Activated T-cell treated with anti-CD3 and anti-CD28 coated beads, Interleukin-2, amount 50 U/mL, for 1 hour (primary cell): ENCODE measurements at places on chromosomes 16 and 17.
A peak's percentile ranks its signal among the peaks of the same experiment; 100 is the strongest.

DNA sequence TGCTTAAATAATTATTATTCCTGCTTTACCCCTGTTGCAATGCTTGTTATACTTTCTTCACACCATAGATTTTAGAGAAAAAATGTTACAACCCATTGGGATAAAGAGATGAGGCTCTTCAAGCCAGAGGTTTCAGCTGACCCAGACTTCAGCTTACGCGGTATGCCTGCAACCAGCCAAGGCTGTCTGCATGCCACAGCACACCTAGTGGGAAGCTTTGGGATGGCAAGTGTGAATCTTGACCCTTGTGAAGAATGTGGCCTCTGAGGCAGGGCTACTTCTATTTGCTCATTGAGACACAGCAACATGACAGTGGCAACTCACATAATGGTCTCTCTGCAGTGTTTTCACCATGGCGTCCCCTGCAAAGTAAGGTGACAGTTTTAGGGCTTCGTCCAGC is 193.9 kb upstream of the PIRT start:
- no peak for DNase-seq

DNA sequence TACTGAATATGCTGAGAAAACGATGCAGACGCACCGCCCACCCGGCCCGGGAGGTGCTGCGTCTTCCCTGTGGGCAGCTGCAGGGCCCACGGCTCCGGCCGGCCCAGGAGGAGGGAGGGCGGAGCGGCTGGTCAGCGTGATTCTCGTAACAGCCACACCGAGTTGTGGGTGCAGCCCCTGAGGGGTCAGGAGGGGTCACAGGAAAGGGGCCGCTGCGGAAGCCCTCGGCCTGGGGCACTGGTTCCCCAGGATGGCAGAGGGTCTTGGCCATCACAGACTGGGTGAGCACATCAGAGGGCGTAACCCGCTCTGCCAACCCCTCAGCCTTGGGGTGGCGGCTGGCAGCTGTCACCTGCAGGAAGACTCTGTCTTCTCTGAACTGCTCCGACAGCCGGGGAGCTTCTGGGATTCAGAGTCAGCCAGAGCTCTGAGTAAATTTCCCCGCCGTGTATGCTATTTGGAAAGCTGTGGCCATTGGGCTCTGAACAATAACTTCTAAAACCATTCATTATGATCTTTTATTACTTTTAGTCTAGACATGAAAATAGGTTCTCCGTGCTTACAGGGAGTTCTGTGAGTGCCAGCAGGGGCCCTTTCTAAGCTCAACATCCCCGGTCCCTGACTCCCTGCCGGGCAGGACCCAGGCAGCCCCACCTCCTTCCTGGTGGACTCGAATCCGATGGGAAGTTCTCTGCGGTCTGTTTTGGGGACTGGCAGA is 87.4 kb upstream of the CHMP6 start:
- no peak for DNase-seq

DNA sequence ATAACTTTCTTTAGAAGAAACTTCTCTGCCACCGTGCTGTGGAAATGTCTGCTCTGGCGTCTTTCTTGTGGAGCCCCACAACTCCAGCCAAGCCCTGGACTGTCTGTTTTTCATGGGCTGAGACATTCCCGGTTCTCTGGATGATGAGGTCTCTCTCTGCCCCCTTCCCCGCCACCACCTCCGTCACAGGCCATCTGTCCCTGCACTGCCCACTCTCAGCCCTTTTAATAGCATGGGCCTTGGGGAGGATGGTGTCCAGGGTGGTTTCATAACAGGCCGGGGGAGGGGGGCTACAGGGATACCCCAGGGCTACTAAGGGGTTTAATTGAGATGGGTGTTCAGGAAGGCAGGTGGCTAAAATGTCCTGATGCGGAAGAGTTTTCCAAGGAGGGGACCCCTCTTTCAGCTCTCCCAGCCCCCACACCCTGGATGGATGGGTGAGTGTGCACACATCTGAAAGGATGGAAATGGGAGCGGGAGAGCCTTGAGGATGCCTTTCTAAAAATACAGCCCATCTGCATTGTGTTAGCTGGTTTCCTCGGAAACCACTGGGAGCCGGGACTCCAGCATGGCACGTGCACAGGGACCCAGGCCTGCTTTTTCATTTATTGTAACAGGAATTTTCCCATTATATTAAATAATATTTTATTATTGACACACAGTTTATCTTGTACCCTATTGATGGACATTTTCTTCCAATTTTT is 14.6 kb upstream of the NDRG4 start:
- no peak for DNase-seq

GRCh38 chr17:39915559-39915958 is 2.9 kb downstream of the GSDMB start:
- no peak for DNase-seq

- DNase-seq = no peak
These were observed 115.1 kb downstream of the MRTFB start for GRCh38 chr16:14186007-14186794.

DNA sequence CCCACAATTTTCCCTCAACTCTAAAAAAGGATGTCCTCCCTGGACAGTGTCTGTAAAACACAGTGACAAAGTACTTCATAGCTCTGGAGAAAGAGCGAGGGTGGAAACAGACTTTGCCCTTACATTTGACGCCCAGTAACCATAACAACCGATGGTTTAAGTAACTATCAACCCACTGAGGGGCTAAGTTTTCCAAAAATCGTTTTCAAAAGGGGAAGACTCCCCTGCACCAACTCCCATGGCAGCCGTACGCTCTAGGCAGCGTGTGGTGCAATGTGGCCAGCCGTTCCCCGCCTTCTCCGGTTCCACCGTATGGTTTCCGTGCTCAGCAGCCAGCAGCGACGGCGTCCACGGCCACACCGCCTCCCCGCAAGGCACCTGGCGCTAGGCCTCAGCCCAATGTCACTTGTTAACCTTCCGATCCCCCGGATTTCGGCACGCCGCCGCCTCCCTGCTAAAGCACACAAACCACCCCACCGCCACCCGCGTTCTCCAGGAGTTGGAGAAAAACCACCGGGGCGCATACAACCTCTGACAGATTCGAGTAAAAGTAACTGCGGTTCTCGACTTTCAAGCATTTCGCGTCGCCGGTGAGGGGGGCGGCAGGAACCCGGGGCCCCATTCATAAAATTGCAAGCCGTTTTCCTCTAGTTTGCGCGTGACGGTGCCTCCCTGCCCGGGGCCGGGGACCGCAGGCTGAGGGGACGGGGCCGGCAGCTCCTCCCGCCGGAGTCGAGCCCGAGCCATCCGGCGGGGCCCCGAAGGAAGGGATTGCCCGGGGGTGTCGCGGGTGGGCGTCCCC is 661 bp downstream of the TEX2 start:
- DNase-seq = peak; percentile 71

GRCh38 chr17:57724729-57725125 is 20.4 kb downstream of the CCDC182 start:
- DNase-seq = no peak

DNA sequence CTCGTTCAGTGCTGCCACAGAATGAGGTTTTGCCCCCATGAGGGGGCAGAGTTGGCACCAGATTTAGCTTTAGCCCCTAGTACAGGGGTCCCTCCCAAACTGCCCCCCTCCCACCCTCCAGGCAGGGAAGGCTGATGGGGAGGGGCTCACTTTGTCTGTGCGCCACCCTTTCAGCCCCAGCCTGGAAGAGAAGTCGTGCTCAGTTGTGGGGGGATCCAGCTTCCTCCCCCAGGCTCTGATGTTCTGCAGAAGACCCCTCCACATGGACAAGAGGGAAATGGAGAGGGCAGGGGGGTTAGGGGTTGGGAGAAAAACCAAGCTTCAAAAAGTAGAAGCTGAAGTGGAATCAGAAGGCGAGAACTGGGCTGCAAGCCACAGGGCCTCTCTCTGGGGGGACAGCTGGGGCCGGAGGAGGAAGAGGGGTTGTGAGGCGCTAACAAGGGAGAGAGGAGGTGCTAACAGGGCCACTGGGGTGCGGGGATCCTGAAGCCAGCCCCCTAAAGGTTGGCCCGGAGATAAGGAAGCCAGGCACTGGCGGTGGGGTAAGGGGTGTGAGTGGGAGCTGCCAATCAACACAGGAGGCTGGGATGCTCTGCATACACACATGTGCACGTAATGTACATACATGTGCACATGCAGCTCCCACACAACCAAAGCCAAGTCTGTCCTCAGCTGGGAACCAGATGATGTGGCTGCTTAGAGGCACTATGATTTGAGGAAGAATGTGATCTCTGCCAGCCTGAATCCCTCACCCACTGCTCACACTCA is 7.0 kb upstream of the TMEM92 start:
- DNase-seq = no peak

GRCh38 chr16:58022601-58023371 is 2.8 kb upstream of the MMP15 start:
- no peak for DNase-seq

- DNase-seq = no peak
These were observed 22.8 kb downstream of the ZNF75A start for GRCh38 chr16:3328104-3328503.

- DNase-seq = no peak
These were observed 115.2 kb upstream of the NETO2 start for GRCh38 chr16:47258874-47259461.

DNA sequence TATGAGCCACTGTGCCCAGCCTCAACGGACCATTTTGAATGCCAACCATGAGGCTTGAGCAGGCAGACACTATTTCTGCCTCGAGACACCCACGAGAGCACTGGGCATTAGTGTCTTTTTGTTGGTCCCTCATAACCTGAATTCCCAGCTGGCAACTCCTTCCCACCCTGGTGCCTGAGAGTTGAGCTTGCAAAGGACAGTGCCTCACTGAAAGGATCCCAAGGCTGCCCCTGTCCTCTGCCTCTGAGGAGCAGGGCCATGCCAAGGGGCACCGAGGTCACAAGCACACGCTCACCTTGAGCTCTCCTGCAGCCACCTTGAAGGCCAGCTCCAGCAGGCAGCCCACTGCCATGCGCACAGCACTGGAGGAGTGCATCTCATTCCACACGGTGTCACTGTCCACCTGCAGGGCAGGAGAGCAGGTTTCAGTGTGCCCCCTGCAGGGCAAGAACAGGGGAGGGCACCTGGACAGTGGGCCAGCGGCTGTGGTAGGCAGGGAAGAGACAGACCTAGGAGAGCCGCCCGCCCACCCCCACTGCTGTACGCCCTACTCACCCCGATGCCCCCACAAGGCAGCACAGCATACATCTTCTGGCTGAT is 12.8 kb downstream of the G6PC3 start:
- no peak for DNase-seq

DNA sequence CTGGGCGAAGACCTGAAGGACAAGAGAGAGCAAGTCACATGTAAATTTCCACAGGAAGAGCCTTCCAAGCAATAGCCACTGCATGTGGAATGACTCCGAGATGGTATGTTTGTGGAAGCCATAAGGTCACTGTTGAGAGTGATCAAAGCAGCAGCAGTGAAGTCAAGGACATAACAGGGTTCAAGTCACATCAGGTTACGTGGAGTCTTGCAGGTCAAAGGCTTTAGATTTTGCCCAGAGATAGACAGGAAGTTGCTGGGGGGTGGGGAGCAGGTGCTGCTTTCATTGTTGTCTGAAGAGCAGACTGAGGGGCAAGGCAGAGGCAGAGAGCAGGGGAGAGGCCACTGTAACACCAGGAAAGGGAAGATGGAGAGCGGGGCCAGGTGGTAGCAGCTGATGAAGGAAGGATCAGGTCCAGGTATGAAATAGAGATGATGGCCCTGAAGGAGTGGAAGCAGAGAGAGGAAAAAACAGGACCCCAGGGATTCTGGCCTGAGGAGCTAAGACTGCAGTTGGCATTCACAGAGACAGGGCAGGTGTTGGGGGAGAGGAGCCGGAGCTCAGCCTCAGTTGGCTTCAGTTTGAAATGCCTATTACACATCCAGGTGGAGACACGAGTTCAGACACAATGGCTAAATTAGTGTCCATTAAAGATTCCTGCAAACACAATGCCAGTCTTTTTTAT is 129.3 kb upstream of the AXIN2 start:
- DNase-seq = no peak

DNA sequence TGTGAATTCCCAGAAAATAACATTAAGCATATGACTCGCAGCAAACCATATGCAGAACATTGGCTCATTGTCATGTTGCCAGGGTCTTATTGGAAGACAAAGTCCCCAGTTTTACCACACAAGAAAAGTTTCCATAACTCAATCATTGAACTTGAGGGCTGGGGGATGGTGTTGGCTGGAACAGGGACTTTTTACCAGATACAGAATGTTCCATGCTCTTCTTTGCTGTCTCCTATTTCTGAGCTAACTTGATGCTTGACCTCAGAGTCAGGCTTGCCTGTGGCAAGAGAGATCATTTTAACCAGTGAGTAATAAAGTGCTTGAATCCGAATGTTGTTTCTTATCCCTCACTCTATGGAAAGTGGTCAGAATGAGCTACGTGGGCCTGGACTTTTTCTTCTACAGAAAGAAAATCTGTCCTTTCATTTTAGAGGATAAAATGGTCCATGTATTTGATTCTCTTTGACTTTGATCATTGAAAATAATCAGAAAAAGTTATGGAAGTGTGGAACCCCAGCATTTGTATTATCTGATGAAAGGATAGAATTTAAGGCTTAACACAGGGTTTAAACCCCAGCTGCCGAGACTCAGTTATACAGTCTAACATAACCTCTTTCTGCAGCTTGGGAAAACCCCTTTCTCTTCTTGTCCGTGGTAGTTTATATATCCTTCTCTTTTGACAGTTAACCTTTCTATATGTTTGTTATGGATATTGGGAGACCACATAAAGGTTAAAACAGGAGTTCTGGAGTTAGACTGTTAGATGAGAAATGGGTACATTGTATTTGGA is 67.0 kb downstream of the TUBD1 start:
- DNase-seq = no peak

GRCh38 chr16:28974437-28975157 is at the start of gene SPNS1:
TSS of gene SPNS1 (plus strand) at chr16:28974778. CDS start at chr16:28975152, 374 bp downstream.
- DNase-seq = peak; percentile 87

GRCh38 chr16:56848955-56849689 is 15.9 kb upstream of the SLC12A3 start:
- DNase-seq = no peak

- DNase-seq = no peak
These were observed 206.2 kb upstream of the IRX5 start for GRCh38 chr16:54724346-54724925.

- no peak for DNase-seq
These were observed 155.3 kb downstream of the PITPNC1 start for GRCh38 chr17:67532326-67532871.

GRCh38 chr17:6120351-6120750 is 50.2 kb downstream of the WSCD1 start:
- no peak for DNase-seq

DNA sequence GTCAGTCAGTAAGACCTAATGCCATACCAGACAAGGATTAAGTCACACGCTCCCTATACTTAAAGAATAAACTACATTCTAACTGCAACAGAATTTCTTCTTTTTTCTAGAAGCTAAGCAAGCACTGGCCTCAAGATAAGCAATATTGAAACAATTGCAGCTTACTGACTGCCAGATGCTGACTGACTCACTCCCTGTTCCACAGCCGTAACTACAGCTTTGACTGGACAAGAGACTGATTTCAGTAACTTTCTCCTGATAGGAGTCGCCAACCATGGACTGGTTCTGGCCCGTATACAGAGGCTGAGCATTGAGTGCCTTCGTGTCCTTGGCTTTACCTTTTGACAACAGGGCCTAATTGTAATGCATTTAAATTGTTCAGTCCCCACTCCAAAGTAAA is 67.9 kb downstream of the TRIM37 start:
- no peak for DNase-seq
